NCI-H510A treated with DMSO at 0.1 percent for 48 hours (cell line): ENCODE measurements at places on chromosomes 6 and 20.

- no peak for DNase-seq
These were observed 56.9 kb upstream of the PRND start for GRCh38 chr20:4664691-4665360.

GRCh38 chr6:130150906-130151305 is 71.8 kb downstream of the SAMD3 start:
- DNase-seq, result no peak

- DNase-seq, result no peak
These were observed 240.8 kb downstream of the ARHGAP18 start for GRCh38 chr6:129469070-129469662.

DNA sequence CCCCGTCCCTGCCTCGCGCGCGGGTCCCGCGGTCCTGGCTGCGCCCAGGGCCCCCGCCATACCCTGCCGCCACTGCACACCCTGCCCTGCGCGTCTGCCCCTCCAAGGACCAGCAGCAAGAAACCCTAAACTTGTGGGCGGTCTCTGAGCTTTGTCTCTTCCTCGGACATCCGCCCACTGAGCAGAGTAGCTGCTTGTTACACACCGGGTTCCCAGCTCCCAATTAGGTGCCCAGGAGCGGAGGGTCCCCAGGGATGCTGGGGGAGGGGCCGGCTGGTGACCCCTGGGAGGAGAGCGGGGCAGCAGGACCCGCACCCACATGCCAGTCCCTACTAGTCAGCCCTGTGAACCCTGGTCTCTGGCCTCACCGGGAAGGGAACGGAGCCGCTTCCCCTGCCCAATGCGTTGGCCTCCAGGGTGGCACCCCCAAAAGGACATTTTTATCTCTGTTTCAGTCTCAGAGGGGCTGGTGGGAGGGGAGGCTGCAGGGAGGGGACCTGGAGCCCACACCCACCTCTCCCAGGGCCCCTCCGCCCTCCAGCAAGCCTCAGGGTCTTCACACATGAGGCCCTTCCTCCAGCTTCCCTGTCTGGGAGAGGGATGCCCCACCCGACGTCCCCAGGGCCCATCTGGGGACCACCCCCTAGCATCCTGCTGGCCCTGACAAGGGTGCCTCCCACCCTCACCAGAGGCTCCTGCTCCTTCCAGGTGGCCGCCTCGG is 10.5 kb downstream of the STMN3 start:
- no peak for DNase-seq

DNA sequence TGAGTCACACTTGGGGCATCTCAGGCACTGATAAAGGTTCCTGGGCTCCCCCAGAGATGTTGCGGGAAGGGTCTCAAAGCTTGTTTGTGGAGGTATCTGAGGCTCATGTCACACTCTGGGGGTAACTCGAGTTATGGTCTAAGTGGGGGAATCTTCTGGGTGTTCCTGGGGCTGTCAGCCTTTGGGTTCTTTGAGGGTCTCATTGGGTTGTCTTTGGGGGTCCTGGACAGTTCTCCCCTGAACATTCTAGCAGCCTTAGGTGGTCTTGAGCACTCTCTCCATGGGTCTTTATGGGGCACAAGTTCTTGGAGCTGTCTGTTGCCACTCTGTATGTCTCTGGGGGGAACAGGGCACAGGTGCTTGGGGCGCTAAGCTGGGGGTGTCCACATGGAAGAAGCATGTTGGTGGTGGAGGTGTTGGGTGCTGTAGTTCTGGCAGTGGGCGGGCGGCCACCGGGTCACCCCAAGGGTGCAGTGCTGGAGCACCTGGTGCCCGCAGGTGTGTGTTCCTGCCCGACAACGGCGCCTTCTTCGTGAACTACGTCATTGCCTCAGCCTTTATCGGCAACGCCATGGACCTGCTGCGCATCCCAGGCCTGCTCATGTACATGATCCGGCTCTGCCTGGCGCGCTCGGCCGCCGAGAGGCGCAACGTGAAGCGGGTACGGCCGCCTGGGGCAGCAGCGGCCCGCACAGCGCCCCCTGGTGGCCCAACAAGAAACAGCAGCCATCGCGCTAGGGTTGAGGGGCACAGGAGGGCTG is 7.1 kb upstream of the CAPN11 start:
- DNase-seq, result peak; percentile 71

GRCh38 chr6:160256445-160256844 is 2.2 kb downstream of the SLC22A2 start:
- DNase-seq, result no peak

DNA sequence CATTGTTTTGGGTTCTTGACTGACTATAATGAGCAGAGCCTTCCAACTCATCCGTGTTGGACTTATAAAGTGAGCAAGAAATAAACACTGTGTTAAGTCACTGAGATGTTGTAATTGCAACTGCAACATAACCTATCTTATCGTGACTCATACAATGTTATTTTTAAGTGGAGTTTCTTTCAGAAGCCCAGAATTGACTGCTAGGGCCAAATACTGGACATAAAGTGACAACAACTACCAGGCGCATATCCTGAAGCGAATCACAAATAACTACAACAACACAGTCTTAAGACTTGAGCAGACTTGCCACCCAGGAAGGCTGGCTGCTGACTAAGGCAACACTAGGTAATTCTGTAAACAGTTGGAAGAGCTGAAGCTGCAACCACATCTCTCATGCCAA is 326.6 kb downstream of the COL12A1 start:
- no peak for DNase-seq

- DNase-seq, result no peak
These were observed 198.9 kb downstream of the TBC1D32 start for GRCh38 chr6:121135425-121135824.

DNA sequence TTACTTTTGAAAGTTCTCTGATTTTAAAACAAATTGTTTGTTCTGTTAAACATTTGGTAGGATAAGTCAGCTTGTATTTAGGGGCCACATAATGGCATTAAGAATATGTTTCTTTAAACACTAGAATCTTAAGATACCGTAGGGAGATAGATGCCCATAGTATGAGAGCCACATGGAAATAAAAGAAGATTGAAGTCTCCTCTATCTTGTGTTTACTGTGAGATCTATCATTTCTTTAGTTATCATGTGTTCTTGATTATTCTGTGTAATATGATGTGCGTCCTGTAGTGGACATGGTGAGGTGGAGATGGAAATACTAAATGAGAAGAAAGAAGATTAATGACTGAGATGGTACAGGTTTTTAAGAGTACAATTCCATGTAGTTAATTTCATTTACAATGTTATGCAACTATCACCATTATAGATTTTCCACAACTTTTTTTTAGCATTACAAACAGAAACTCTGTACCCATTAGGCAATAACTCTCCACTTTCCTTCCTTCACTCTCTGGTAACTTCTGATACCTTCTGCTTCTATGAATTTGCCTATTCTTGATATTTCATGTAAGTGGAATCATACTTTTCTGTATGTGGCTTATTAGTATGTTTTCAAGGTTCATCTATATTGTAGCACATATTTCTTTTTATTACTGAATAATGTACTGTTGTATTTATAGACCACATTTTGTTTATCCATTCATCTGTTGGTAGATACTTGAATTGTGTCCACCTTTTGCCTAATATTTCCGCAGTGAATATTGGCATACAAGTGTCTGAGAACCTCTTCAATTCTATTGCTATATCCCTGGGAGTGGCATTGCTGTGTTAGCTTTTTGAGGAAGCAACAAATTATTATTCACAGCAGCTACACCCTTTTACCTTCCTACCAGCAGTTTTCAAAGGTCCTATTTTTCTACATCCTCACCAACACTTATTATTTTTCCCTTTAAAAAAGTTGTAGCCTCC is 11.5 kb downstream of the RNF146 start:
- no peak for DNase-seq

DNA sequence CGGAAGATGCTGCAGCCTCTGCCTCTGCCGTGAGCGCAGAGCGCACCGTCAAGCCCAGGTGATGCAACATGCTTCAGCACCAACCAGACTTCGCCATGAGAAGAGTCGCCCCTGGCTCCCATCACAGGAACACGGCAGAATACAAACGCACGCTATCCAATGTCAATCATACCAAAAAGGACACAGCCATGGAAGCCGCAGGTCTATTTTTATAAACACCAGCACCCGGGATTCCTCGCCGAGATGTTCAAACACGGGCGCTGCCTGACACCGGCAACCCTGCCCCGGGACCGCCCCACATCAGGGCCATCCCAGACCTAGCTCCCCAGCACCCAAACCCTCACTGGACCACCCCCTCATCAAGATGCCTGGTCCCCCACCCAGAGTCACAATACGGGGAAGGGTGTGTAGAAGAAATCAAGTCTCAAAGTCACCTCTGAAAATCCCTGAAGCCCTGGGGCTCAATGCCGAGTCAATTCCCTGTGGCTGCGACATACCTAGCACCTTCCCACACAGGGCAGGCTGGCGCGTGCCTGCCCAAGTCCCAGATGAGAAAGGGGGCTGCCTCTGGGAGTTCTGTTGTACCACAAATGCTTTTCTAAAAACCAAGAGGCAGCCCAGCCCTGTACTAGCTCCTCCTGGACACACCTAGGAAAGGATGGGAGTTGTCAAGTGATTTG is 17.9 kb downstream of the TAF4 start:
- no peak for DNase-seq

- no peak for DNase-seq
These were observed 68.3 kb downstream of the NPEPL1 start for GRCh38 chr20:58760856-58761255.

DNA sequence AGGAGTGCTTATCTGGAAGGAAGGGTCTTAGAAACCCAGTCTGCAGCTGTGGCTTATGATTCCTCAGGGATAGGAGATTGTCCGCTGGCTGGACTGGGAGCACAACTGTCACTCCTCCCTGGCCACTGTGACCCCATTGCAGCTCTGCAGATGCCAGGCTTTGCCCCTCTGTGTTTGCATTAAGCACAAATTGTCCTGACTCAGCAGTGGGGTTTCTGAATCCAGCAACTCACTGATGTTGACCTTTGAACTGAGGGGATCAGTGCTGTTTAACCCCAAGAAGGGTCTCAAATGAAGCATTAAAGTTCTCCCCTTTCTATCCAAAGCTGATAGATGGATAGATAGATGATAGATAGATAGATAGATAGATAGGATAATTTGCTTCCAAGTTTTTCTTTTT is 29.5 kb downstream of the DACT2 start:
- no peak for DNase-seq

- no peak for DNase-seq
These were observed 367.1 kb downstream of the PREX1 start for GRCh38 chr20:48460681-48461080.

DNA sequence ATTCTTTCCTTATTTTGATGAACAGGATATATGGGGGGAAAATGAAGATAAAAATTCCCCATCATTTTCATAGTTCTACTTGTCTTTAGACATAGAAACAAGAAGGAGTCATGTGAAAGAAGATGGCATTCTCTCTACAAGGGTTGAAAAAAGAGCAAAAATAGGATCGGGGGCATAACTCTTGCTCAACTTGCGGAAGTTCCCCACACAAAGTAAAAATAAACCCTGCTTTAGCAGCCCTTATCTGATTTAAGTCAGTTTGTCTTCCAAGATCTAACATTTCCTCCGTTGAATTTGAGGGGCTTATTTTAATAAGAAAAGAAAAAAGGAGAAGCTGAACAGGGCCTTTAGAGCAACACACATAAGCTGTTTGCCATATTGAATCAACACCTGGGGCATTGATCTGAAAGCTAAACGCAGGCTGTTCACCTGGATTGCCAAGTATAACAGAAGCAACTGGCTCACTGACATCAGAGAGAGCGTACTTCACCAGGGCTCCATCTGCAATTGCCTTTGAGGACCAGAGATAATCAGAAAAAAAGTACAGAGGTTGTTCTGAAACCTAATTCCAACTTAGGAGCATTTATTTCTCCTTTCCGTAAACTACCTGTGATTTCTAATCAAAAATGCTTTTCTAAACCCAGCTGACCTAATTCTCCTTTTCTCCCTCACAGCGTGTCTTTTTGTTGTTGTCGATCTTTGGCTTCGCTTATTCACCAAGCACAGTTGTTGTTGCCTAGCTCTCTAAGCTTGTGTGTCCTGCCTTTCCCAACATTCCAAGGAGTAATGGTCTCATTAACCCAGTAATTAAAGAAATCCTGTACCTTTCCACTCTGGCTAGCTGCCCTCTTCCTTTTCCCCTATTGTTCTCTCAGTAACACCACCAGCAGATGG is 568.0 kb downstream of the KIF16B start:
- DNase-seq, result no peak

DNA sequence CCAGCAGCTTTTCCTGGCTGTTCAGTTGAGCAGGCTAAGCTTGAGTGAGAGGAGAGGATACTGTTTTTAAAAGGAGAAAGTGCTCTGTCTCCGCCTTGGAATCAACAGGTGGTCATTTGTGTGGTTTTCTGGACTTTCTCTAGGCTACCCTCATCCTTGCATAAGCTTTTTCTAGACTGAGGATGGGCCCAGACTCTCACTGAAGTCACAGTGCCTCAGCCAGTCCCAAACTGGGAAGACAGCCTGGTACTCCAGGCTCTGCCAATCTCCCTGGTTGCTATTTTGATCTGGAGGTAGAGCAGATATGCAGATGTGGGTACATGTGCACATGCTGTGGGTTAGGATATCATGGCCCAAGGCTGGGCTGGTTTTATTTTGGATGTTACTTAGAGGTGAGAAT is 7.0 kb downstream of the SCUBE3 start:
- DNase-seq, result no peak

DNA sequence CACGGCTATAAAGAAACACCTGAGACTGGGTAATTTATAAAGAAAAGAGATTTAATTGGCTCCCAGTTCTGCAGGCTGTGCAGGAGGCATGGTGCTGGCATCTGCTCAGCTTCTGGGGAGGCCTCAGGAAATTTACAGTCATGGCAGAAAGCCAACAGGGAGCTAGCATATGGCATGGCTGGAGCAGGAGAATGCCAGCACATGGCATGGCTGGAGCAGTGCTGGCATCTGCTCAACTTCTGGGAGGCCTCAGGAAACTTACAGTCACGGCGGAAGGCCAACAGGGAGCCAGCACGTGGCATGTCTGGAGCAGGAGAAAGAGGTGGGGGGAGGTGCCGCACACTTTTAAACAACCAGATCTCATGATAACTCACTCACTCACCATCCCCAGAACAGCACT is 32.5 kb upstream of the DACT2 start:
- no peak for DNase-seq

DNA sequence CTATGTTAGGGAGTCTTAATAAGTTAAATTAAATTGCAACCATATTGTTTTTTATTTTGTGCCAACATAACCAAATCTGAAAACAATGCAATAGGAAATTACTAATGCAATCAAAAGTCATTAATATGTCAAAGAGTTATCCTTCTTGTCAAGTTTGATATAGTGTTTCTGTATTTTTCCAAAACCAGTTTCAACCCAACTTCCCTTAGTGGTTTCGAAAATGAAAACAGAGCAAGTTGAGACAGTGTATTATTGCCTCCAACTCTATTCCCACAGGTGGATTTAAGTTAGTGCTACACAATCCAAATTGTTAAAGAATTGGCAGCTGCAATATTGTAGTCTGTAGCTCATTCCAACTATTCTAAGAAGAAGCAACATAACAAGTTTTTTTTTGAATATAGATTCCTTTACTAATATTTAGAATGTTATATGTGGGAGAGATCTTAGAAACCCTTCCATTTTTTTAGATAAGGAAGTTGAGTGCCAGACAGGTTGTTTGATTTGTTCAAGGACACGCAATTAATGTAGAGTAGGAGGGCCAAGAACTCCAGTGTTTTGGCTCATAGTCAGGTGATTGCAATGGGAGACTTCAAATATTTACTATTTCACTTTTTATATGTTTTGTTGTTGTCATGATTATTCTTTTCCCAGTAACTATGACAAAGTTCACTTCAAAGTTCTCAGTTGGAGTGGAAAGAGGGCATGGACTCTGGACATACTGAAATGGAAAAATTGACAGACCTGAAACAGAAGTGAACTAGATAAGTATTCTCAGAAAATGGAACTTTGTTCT is 282.4 kb upstream of the HSF2 start:
- DNase-seq, result no peak
